NCI-H2081 treated with DMSO at 0.1 percent for 48 hours (cell line): ENCODE measurements at places on chromosomes 4 and X.

DNA sequence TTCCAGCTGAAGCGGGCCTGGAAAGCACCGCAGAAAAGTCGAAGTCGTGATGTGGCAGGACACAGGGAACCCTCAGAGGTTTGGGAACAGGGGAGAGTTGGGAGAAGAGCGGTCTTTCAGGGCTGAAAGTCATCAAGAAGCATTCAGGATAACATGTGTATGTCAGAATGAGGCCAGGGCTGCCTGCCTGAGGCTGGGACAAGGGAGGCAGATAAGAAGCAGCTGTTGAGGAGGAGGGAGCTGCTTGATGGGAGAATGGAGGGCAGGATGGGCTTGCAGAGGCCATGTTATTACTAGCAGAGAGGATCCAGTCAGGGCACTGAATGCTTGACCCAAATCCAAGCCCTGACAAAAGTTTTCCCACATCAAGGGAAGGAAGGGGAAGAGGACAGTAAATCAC, 132.0 kb downstream of the ATG4A start:
- DNase-seq, result no peak

GRCh38 chr4:113869743-113870375, 108.3 kb upstream of the CAMK2D start:
- no peak for DNase-seq

DNA sequence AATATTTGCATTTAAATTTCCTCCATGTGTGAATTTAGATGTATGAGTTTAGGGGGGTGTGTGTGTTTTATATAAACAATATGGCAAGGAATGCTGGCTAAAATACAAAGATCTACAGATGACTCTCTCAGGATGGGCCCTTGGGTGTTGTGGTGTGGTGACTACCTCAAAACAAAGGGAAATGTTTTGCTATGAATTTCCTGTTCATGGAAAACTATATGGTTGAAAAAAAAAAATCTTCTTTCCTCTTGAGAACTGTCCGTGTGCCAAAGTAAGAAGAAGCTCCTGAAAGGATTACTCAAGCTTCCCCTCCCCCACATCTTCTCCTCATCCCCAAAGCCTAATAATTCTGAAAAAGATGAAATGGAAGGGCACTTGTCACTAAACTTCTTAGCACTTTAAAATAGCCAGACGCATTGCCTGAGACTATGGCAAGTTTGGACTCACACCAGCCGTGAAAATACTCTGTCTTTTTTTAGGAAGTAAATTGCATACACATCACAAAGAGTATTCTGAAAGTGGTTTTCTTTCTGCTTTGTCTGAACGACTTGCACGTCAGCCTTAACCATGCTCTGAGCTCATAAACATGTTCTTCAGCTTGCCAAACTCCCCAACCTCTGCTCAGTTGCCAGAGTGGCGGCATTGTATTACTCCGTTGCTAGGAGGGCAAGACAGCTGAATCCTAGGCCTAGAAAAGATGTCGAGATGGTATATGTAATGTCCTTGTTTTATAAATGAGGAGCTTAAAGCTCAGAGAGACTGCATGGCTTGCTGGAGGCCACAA, 250.4 kb upstream of the JADE1 start:
- no peak for DNase-seq

GRCh38 chr4:184387351-184387750, 87.0 kb downstream of the IRF2 start:
- no peak for DNase-seq

DNA sequence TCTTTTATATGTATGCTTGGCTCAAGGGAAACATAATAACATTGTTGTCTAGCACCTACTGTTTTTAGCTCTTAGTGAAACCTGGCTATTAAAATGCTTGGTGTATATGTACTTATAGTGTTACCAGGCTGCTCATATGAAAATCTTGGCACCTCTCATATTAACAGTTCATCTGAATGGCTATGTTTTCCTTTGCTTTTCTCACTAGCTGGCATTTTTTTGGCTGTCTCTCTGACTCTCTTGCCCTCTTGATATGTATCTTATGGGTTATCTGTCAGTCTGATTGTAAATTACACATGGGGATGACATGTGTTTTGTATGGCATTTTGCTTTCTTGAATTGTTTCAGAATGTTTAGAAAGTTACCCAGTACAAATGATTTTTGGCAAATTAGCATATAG, 158.0 kb downstream of the ARHGAP24 start:
- no peak for DNase-seq

DNA sequence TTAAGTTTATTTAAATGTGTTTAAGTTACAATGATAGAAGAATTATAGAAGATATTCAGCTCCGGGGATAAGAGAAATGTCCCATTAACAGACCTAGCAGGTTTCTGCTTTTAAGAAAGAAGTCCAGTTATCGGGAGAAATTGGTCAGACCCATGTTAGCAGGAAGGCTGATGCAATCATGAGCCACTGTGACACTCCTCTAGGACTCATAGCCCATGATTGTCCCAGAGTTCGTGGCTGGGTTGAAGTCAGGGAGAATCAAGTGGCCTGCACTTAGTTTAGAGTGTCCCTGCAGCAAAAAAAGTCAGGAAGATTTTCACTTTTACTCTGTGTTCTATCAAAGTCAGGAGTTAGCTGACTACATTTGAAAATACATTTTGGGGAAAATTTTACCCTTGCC, 72.0 kb downstream of the TMEM144 start:
- DNase-seq, result no peak

DNA sequence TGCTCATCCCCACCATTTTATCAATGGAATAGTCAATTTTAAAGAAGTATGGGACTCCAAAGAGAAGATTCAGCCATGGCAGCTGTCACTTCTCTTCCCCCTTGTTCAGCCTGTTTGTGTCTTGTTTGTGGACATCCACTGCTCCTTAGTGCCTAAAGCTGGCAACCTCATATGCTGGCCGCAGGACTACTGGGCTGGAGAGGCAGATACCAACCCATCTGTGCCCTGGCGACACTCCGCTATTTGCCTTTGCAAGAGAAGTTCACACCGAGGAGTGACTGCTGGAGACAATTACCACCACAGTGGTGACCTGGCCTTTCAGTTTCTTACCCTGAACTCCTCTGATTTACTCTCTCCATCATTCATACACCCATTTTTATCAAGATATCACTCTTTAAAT, 64.3 kb downstream of the NHSL2 start:
- no peak for DNase-seq

DNA sequence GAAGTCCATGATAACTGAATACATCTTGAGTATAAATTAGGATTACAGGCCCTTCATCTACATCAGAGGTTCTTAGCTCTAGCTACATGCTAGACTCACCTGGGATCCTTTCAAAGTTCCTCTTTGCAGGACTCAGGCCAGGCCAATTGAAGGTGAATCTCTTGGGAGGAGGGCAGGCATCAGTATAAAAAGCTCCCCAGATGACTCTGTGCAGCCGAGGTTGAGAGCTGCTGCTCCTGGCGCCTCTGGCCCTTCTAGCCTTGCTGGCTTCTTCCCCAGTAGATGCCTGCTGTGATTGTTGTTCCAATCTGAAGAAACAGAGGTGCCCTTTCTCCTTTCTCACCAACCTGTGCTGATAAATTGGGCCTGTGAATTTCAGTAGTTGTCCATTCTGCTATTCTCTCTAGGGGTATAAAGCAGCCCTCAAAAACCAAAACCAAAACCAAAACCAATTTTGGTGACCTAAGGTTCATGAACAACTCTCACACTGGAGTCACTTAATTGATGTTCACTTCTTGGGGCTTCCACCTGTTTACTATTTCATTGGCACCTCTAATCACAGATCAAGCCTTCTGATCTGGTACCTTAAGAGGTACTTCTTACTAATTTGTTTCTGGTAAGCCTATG, 78.7 kb downstream of the SUPT20HL2 start:
- DNase-seq, result no peak
